Large intestine (tissue), 12 donors: ENCODE measurements at places on chromosomes 2 and 18.

- no peaks in the 10 kb centered on the region for H3K4me1 ChIP-seq
- DNase-seq = no peak
- H3K4me3 ChIP-seq = no peak overlapping the region
- no peaks in the 10 kb centered on the region for H3K36me3 ChIP-seq
Observed at GRCh38 chr2:166610180-166610912, 116.3 kb upstream of the SCN7A start.

DNA sequence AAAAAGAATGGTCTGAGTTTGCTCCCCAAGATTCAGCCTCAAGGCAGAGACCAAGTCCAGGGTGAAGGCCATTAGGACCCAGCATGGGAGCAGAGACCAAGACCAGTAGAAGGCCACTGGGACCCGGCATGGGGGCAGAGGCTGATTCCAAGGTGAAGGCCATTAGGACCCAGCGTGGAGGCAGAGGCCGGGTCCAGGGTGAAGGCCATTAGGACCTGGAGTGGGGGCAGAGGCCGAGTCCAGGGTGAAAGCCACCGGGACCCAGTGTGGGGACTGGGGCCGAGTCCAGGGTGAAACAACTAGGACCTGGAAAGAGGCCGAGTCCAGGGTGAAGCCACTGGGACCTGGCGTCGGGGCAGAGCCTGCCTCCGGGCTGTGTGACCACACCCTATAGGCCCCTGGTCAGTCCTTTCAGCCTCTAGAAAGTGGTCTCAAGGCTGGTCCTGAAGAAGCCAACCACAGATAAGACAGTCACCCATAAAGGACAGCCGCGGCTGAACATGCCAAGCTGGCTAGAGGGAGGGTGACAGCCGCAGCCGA lies 113.8 kb upstream of the SALL3 start:
- peaks cover 17% of the 10 kb centered on the region for H3K27me3 ChIP-seq
- H3K4me3 ChIP-seq = no peak overlapping the region
- no peaks in the 10 kb centered on the region for H3K36me3 ChIP-seq
- no peak for DNase-seq
- no peak overlapping the region for H3K27ac ChIP-seq

GRCh38 chr2:124257120-124257519 lies 232.0 kb downstream of the CNTNAP5 start:
- H3K27ac ChIP-seq = no peak overlapping the region
- H3K27me3 ChIP-seq = no peaks in the 10 kb centered on the region
- H3K36me3 ChIP-seq = no peaks in the 10 kb centered on the region
- no peak overlapping the region for H3K4me3 ChIP-seq
- no peaks in the 10 kb centered on the region for H3K4me1 ChIP-seq
- no peak for DNase-seq

GRCh38 chr2:84805250-84805958 lies 75.5 kb downstream of the TRABD2A start:
- H3K4me3 ChIP-seq = no peak overlapping the region
- no peak for DNase-seq
- no peaks in the 10 kb centered on the region for H3K36me3 ChIP-seq
- no peak overlapping the region for H3K27ac ChIP-seq

DNA sequence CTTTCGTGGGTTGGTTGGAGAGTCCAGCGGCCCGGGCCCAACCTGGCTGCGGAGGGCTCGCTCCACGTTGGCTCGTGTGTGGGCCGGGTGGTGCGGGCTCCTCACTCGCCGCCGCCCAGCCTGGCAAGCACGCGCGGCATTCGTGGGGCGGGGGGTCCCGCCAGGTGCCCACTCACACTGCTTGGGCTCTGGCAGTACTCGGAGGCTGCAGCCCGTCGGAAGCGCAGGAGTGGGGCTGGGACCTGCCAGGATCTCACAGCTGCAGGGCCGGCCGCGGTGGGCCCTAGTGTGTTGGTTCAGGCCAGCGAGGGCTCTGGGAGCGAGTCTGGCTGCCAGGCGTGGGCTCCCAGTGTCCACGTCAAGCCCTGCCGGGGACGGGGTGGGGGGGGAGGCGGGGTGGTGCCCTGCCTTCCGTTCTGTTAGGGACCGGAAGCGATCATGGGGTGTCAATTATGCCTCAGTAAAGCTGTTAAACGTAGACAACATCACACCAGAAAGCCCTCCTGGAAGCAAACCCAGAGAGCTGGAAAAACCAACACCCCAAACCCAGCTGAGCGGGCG lies 1.0 kb upstream of the HS6ST1 start:
- H3K36me3 ChIP-seq = peaks cover 4% of the 10 kb centered on the region
- no peak overlapping the region for H3K4me3 ChIP-seq
- peaks cover 10% of the 10 kb centered on the region for H3K4me1 ChIP-seq
- peaks cover 3% of the 10 kb centered on the region for H3K27me3 ChIP-seq

GRCh38 chr2:68475110-68475509 lies 7.7 kb downstream of the APLF start:
- H3K27me3 ChIP-seq = no peaks in the 10 kb centered on the region
- H3K4me3 ChIP-seq = no peak overlapping the region
- peak overlapping the region; percentile 8 for H3K27ac ChIP-seq
- H3K4me1 ChIP-seq = peaks cover 4% of the 10 kb centered on the region
- DNase-seq = peak; percentile 69

DNA sequence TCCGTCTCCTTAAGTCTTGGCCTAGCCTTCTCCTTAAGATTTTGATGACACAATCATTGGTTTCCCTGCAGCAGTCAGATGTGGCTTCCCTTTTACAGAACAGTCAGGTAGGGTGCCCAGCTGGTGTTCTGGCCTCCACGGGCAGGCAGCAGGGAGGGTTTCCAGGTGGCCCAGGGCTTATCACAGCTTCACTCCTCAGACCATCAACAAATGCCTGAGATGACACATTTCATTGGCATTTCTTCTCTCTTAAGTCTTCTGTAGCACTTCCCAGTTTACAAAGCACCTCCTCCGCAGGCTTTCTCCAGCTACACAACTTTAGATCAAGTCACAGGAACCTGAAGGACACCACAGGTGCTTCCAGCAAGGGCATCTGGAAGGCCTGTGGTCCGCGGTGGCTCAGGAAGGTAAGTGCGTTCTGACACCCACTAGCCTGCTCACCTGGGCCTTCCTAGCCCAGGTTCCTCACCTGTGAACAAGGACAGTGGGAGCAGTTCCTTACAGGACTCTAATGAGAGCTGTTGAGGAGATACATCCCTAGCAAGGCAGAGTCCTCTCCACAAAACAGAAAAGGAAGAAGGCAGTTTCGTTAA lies 37.6 kb downstream of the PTPN18 start:
- no peak overlapping the region for H3K4me3 ChIP-seq
- H3K36me3 ChIP-seq = no peaks in the 10 kb centered on the region
- no peaks in the 10 kb centered on the region for H3K27me3 ChIP-seq
- H3K4me1 ChIP-seq = peaks cover 6% of the 10 kb centered on the region

- no peak for DNase-seq
- H3K4me3 ChIP-seq = no peak overlapping the region
- H3K4me1 ChIP-seq = no peaks in the 10 kb centered on the region
- H3K36me3 ChIP-seq = peaks cover 18% of the 10 kb centered on the region
- no peak overlapping the region for H3K27ac ChIP-seq
- no peaks in the 10 kb centered on the region for H3K27me3 ChIP-seq
Observed at GRCh38 chr2:101881131-101881530, 110.6 kb upstream of the IL1R2 start.

DNA sequence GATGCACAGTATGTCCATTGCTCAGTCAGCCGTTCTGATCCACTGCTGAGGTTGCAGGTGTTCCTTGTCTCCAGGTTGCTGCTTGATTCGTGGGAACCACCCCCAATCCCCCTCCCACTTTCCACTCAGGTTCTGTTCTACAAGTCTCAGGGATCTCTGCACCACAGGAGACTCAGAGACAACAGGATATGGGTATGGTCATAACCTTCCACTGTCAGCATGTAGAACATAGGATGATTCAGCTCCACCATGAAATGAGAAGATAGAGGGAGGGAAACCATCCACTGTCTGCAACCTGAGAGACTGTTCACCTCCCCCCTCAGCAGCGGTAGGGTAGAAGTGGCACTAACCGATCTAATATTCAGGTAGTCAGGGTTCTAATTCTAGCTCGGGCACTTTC lies 19.0 kb upstream of the KLF7 start:
- H3K4me3 ChIP-seq = no peak overlapping the region
- no peaks in the 10 kb centered on the region for H3K36me3 ChIP-seq
- H3K4me1 ChIP-seq = no peaks in the 10 kb centered on the region
- no peak for DNase-seq
- no peaks in the 10 kb centered on the region for H3K27me3 ChIP-seq

DNA sequence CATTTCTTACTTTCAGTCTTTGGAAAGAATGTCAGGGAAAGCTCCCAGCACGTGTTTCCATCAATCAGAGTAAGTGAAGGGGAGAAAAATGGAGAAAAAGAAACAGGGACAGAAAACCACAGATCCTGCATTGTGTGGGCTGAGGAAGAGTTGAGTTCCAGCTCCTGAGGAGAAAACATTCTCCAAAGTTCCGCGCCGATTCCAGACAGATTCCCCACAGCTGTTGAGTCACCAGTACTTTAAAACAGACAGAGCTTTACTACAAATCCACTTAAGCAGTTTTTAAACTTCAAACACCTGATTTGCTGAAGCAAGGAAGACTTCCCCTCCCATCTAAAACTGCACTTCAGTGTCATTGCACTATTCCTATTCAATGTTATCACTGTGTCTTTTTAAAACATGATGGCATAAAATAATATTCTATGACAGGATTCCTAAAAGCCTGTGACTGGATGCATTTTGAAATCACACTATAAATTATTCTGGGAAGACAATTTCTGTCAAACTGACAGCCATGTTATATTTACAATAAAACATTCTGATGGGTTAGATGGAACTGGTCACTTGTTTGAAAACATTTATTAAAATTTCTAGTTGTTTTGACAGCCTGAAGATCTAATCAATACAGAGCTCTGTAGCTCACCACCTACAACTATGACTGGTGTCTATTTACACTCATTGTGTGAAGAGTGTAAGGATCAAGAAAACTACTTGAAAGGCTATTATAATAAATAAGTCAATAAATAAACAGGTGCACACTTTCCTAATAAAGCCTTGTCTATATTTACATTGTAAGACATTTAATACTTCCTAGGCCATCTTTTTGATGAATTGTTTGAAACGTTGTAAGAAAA lies 40.9 kb downstream of the TCF4 start:
- H3K27ac ChIP-seq = no peak overlapping the region
- H3K4me1 ChIP-seq = no peaks in the 10 kb centered on the region
- no peaks in the 10 kb centered on the region for H3K36me3 ChIP-seq

DNA sequence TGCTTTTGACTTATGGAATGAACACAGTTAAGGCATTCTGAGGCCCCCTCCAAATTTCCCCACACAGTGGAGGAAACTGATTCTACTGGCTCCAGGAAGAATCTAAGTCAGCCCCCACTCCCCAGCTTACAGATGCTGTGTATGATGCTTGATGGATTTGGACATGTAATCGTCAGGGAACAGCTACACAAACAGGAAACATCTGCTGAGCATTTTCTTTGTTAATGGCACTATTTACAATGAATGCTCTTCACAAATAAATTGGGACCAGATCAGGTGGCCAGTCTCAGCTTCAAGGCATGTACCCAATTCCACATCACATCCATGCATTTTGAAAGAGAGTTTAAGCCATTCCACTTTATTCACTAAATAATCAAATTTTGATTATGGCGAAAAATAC lies 562.3 kb downstream of the SOX11 start:
- no peaks in the 10 kb centered on the region for H3K27me3 ChIP-seq
- H3K27ac ChIP-seq = no peak overlapping the region
- H3K4me1 ChIP-seq = no peaks in the 10 kb centered on the region
- no peak overlapping the region for H3K4me3 ChIP-seq

GRCh38 chr2:14761118-14761517 lies 128.6 kb downstream of the LRATD1 start:
- no peak overlapping the region for H3K27ac ChIP-seq
- H3K36me3 ChIP-seq = no peaks in the 10 kb centered on the region
- no peak overlapping the region for H3K4me3 ChIP-seq
- no peak for DNase-seq
- no peaks in the 10 kb centered on the region for H3K4me1 ChIP-seq

DNA sequence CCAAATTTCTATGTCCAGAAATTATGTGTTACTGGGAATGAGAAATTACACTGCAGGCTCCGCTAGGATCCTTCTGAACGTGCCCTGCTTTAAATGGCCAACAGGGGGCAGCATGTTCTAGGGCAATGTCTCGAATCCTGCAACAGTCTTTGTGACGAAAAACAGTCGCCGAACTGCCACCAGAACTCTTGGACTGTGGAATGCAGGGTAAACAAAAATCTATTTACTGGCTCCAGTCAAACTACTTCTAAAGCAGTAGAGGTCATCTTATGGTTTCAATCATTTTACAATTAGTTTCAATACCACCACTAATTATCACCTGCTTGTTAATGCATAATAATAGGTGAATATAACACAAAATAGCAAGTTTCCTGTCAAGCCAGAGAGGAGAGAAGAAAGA lies 9.8 kb upstream of the ZNF397 start:
- no peaks in the 10 kb centered on the region for H3K36me3 ChIP-seq
- H3K27me3 ChIP-seq = no peaks in the 10 kb centered on the region
- H3K27ac ChIP-seq = no peak overlapping the region
- DNase-seq = peak; percentile 65
- no peak overlapping the region for H3K4me3 ChIP-seq

GRCh38 chr2:39432701-39433100 lies 4.4 kb downstream of the MAP4K3 start:
- H3K4me1 ChIP-seq = peaks cover 8% of the 10 kb centered on the region
- no peaks in the 10 kb centered on the region for H3K27me3 ChIP-seq
- no peaks in the 10 kb centered on the region for H3K36me3 ChIP-seq
- no peak overlapping the region for H3K4me3 ChIP-seq
- no peak for DNase-seq
- H3K27ac ChIP-seq = no peak overlapping the region

DNA sequence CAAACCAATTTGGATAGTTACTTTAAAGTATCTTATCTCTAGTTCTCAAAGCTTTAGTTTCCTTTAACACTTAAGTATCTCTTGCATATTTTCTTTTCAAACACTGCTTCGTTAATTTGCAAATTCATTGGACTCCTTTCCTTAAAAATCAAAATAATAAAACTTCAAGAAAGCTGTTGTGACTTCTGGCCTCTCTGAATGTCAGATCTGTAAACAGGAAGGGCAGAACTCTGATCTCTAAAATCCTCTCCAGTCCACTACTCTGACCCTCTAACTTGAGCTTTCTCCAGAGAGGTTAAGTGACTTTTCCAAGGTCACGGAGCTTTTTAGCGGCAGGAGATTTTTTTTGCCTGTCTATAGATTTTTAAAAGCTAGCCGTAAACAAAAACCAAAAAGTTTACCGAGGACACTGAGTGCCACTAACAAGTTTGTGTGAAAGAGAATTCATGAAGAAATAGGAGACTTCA lies 155.5 kb downstream of the TGIF1 start:
- H3K4me1 ChIP-seq = peaks cover 31% of the 10 kb centered on the region
- peak overlapping the region; percentile 90 for H3K27ac ChIP-seq
- H3K27me3 ChIP-seq = no peaks in the 10 kb centered on the region
- no peaks in the 10 kb centered on the region for H3K36me3 ChIP-seq

DNA sequence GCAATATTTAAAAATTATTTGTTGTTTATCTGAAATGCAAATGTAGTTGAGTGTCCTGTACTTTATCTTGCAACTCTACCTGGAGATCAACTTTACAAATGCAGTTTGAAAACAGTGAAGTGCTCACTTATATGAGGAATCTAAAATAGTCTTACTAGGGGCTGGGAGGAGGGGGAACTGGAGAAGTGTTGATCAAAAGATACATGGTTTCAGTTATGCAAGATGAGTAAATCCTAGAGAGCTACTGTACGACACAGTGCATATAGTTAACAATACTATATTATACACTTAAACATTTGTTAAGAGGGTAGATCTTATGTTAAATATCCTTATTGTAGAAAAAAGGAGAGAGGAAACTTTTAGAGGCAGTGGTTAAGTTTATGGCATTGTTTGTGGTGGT lies 241.9 kb downstream of the BCL11A start:
- no peak for DNase-seq
- no peak overlapping the region for H3K27ac ChIP-seq
- H3K36me3 ChIP-seq = no peaks in the 10 kb centered on the region
- peaks cover 14% of the 10 kb centered on the region for H3K4me1 ChIP-seq
- no peaks in the 10 kb centered on the region for H3K27me3 ChIP-seq

GRCh38 chr2:102925003-102925402 lies 163.2 kb downstream of the TMEM182 start:
- no peak overlapping the region for H3K4me3 ChIP-seq
- DNase-seq = no peak
- no peaks in the 10 kb centered on the region for H3K27me3 ChIP-seq
